ENCODE measurements at places on chromosomes 12 and 14. TPM values are rescaled to one million over a fixed set of nuclear protein-coding genes. Genes with fewer than 3 reads are reported as not detected.
A peak's percentile ranks its signal among the peaks of the same experiment; 100 is the strongest.

DNA sequence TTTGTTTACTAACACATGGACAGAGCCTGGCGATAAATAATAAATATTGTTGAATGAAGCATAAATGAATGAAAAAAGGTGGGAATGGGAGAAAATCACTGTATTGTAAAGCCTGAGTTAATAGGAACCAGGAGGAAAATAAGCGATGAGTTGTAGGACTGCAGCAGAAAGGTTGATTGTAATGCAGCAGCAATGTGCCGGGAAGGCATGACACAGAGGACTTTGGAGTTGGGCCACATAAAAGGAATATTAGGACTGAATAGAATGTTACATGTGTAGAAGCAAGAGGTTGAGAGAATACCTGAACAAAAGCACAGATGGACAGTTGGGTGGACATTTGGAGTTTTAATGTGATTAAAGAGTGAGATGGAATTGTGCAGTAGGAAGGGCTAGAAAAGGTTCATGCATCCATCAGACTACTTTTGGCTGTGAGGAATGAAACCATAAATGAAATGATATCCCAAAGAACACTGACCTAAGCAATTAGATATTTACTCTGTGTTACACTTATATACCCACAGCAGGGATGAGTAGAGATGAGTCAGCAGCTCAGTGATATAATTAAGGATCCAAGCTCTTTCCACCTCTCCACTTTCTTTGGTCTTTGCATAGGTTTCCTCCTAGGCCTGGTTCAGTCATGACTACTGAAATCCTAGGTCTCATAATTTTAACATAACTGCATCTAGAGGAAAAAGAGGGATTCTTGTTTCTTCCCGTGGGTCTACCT, 55.4 kb downstream of the CCER1 start:
- DNase-seq = no peak

- DNase-seq = no peak
Observed at GRCh38 chr12:51898937-51899336, 8.4 kb upstream of the ACVRL1 start.

GRCh38 chr12:6330192-6330591, 11.7 kb downstream of the TNFRSF1A start:
- DNase-seq = no peak

DNA sequence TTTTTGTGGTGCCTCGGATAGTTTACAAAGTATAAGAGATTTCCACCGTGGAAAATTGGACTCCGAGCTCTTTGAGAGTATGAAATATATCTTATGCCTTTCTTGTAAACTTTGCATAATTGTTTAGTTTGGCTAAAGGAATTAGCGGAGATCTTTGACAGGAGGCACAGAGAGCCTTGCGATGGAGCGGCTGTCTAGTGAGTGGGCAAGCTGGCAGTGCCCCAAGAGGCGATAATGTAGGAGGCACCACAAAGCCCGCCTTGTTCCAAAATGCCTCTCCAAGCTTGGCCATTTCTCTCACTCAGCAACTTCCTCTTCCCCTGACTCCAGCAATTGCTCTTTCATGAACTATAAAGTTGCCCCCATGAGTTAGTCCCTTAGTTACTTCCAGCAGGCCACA, 270.1 kb upstream of the PRICKLE1 start:
- no peak for DNase-seq

GRCh38 chr12:6958609-6959057, 7.5 kb downstream of the PTPN6 start:
- DNase-seq = no peak

- no peak for DNase-seq
Observed at GRCh38 chr14:90452366-90452765, 55.5 kb downstream of the CALM1 start.

- DNase-seq = no peak
Observed at GRCh38 chr12:44551631-44552030, 324.5 kb downstream of the NELL2 start.

GRCh38 chr14:68337279-68337678, 455.6 kb downstream of the ZFP36L1 start:
- no peak for DNase-seq

- no peak for DNase-seq
Observed at GRCh38 chr14:70186900-70187451, 1.8 kb downstream of the SLC8A3 start.

- no peak for DNase-seq
Observed at GRCh38 chr14:63544591-63545299, 1.6 kb upstream of the PPP2R5E start.

- DNase-seq = peak; percentile 42
Observed at GRCh38 chr12:47312808-47313426, 233.2 kb upstream of the AMIGO2 start.

- no peak for DNase-seq
Observed at GRCh38 chr14:77640756-77641533, 24.5 kb upstream of the SPTLC2 start.

DNA sequence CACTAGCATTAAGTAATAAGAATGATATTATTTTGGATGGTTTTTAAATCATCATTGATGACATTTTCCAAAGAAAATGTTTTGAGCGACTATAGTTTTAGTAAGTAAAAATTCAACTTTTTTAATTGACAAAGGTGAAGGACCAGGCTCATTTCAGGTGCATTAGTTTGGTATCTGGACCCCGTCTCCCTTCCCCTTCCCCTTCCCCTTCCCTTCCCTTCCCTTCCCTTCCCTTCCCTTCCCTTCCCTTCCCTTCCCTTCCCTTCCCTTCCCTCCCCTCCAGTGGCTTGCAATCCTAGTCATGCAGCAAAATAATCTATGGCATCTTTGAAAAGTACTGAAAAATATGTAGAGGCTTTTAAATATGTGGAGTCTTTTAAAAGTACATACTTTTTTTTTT, 13.0 kb upstream of the SSPN start:
- no peak for DNase-seq

DNA sequence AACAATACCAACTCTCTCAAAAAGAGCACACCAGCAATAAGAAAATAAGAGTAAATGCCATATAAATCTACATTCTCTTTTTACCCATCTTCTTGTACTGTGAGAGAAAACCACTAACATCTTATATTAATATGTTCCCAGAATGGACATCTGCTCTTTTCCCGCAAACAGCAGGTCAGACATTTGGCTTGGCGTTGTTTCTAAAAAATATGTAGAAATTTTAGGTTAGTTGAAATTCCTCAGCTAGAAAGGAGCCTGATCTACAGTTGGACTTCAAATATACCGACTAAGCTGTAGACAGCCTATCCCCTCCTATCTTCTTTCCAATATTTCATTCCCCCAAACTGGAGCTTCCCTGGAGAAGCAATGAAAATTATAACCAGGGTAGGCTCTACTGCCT, 88.7 kb downstream of the PPP2R5E start:
- DNase-seq = no peak

GRCh38 chr12:27627123-27627852, 69.0 kb upstream of the REP15 start:
- DNase-seq = no peak

- no peak for DNase-seq
Observed at GRCh38 chr12:6204533-6205143, 4.4 kb downstream of the CD9 start.

DNA sequence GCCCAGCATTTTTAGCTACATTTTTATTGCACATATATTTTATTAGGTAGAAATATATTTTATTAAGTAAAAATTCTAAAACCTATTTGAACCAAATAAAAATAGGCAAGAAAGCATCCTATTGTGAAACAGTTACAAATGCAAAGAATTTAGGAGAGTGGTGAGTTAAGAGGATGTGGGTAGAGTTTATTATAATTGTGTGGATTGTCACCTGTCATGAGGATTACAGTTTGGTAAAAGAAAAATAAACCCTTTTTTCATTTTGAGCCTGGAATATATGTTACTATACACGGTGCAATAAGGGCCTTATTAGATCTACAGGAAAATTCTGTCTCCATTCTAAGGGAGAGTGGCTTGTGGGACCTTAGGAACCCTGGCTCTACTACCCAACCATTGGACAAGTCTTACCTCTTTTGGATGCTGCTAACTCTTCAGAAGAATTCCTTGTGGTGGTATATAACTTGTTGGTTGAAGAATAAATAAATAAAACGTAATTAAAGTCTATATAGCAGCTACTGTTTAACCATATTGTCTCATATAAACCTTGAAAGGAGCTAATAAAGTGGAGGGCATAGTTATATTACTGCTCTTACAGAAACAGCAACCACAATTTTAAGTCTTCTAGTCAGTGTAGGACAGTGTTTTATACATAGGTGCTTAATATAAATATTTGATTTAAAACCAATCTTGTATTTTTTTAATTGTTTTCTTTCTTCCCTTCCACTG, 67.8 kb downstream of the FGD4 start:
- DNase-seq = no peak

DNA sequence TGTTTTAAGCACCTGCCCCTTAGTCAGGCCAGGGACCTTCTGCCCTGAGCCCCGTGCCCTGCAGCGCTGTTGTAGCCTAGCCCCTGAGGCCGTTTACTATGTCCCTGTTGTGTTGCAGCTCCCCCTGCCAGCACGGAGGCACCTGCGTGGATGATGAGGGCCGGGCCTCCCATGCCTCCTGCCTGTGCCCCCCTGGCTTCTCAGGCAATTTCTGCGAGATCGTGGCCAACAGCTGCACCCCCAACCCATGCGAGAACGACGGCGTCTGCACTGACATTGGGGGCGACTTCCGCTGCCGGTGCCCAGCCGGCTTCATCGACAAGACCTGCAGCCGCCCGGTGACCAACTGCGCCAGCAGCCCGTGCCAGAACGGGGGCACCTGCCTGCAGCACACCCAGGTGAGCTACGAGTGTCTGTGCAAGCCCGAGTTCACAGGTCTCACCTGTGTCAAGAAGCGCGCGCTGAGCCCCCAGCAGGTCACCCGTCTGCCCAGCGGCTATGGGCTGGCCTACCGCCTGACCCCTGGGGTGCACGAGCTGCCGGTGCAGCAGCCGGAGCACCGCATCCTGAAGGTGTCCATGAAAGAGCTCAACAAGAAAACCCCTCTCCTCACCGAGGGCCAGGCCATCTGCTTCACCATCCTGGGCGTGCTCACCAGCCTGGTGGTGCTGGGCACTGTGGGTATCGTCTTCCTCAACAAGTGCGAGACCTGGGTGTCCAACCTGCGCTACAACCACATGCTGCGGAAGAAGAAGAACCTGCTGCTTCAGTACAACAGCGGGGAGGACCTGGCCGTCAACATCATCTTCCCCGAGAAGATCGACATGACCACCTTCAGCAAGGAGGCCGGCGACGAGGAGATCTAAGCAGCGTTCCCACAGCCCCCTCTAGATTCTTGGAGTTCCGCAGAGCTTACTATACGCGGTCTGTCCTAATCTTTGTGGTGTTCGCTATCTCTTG, 7.6 kb downstream of the DLK1 start:
- DNase-seq = no peak

DNA sequence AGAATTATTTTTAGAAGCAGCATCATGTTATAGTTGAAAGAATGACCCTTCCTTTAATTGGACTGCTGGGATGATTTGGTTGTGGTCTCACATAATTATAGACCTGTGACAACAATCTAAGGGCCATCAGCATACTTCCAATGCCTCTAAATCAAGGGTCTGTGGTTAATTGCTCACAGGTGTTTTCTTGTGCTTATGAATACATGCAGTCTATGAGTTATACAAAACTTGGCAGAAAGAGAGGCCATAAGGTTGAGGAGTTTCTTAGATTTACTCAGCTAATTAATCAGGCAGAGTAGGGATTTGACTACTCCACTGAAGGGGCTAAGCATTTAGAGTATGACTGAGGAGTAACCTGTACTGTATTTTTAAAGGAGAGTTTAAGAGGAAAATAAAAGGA, 37.0 kb upstream of the FRMD6 start:
- no peak for DNase-seq

GRCh38 chr14:53215101-53215500, 62.0 kb upstream of the DDHD1 start:
- no peak for DNase-seq

GRCh38 chr14:50060871-50061663, 55.3 kb downstream of the VCPKMT start:
- DNase-seq = peak; percentile 83

GRCh38 chr12:83505586-83505985, 818.9 kb downstream of the TMTC2 start:
- no peak for DNase-seq

GRCh38 chr12:95634622-95635621, 83.6 kb upstream of the USP44 start:
- DNase-seq = peak; percentile 98

DNA sequence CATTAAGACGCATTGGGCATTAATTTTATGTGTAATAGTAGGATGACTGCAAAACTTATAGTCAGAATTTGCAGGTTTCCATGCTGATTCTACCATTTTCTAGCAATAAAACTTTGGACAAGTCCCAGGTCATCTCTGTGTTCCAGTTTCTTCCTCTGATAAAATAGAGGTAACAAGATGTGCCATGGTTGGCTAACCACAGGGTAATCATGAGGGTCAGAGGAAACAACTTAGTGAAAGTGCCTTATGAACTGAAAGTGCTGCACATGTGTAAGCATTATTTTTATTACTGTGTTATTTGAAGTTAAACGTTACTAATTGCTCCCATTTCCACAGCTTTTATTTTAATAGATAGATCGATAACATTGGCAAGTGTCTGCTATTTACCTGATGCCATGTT, 21.1 kb downstream of the SMCO2 start:
- no peak for DNase-seq

- no peak for DNase-seq
Observed at GRCh38 chr12:122749569-122750332, 2.9 kb upstream of the DENR start.

- no peak for DNase-seq
Observed at GRCh38 chr14:74965486-74966153, 10.2 kb upstream of the PGF start.

DNA sequence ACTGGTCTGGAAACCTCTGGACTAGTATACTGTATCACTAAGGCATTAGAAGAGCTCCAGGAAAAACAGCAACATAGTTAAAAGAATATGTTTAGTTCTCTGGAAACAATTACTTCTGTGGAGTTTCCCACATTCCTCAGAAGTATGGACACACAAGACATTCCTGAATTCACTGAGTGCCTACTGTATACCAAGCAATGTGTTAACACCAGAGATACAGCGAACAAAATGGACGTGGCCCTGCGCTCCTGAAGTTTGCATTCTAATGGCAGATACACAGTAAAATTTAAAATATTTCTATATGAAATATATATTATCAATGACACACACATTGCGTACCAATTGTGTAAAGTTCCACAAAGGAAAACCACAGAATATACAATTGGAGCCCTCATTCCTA, 1.1 kb downstream of the ANGEL1 start:
- no peak for DNase-seq

- no peak for DNase-seq
Observed at GRCh38 chr14:75432411-75432810, 4.6 kb downstream of the JDP2 start.

TOMM20L gene
- total RNA-seq = not detected

OR4E2 gene
- total RNA-seq = not detected

PROX2 gene
- not detected for total RNA-seq

GRIP1 gene
- total RNA-seq = 3.0 TPM

HVCN1 gene
- total RNA-seq = 2.5 TPM

TAS2R7 gene
- not detected for total RNA-seq

KCNA1 gene
- total RNA-seq = not detected

TSPAN11 gene
- 1.3 TPM for total RNA-seq

BCL7A gene
- total RNA-seq = 12.4 TPM

PTPRR gene
- total RNA-seq = 0.46 TPM

Measured in epithelial cell of proximal tubule (primary cell).